NCI-H1417 treated with DMSO at 0.1 percent for 48 hours (cell line): ENCODE measurements at places on chromosomes 1 and 21.

DNA sequence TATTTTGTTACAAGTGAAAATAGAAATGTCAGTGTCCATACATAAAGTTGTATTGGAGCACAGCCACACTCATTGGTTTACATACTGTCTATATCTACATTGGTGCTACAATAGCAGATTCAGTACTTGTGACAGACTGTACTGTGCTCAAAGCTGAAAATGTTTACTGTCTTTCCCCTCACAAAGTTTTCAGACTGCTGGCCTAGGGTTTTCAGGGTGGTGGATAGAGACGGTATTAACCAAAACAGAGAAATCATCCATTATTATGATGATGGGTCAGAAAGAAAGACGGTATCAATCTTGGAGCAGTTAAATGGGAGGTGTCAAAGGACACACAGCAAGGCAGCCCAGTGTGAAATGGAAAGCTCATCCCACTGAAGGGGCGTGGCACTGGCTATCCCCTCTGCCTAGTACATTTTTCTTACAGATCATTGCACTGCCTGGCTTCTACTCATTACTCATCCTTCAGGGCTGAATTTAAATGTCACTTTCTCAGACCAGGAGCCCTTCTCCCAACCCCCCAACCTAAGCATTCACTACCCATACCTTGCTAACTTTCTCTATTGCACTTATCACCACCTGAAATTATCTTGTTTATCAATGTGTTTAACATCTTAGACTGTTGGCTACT is 10.2 kb downstream of the JAK1 start:
- DNase-seq = no peak

GRCh38 chr1:93331412-93331811 is 14.3 kb upstream of the DR1 start:
- DNase-seq = no peak

DNA sequence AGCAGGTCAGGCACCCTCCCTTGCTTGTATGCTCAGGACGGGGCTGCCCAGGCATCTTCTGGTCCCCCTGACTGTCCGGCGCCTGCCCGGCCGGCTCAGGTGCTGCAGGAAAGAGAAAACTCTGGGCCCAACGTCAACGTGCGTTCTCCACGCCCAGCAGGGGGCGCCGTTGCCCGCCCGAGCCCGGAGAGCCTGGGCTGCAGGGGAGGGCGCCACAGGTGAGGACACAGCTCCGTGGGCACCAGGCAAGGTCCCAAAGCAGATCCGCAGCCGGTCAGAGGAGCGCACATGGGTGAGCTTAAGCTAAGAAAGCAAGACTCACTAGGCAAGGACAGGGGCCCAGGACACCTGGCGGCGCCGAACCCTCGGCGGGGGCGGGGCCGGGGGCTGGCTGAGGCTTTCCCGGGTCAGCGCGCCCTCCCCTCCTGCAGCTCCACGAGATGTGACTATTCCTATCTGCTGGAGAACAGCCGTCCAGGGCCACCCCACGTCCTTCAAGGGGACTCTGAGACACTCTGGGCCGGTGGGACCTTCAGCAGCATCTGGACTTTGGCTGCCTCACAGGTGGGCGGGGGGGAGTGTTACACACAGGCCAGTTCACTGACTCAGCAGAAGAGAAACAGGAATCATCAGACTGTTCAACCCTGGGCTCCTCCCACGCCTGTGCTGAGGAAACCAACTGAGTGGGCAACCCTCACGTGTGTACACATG is 29.3 kb downstream of the KRTAP10-1 start:
- DNase-seq = no peak

DNA sequence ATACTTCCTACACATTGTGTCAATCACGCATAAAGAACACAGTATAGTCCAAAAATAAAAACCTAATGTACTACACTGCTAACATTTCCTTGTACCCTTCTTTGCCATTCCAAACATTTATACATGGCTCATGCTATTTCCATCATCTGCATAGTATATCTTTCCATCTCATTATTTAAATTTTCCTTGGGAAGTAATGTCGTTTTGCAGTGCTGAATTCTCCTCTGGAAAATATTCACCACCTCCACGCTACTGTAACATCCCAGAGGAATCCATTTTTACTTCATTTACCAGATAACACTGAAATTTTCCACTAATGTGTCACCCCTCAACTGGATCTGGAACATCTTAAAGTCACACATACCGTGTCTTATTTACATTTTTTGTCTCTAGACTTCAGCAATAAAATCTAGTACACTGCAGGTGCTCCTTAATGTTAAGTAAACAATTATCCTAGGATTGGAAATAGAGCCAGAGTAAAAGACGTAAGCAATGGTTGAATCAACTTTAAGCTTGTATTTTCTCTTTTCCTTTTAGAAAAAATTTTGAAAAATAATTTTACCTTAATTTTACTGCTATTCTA is 881.0 kb downstream of the AMY1C start:
- DNase-seq = no peak

- no peak for DNase-seq
Measured at GRCh38 chr1:167587872-167588271, 34.3 kb upstream of the CREG1 start.
